ENCODE measurements at places on chromosomes 4 and X.

DNA sequence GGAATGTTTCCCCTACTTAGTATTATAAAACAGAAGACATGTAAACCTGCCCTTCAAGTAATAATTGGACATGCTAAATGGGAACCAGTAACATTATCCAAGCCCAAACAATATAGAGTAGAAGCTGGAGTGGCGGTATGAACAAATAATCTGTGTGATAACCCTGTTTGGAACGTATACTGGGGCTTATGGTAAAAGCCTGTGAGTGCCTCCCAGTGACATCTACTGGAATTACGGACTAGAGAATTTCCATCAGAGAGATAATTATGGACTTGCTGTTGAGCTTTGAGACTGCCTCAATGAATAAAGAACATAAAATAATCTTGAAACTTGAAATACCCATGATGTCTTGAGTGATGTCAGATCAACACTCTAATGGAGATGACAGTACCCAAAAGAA lies 406.3 kb upstream of the GRIA3 start:
- no peak for DNase-seq
- H3K27me3 ChIP-seq: no peaks in the 10 kb centered on the region
- no peak overlapping the region for H3K4me3 ChIP-seq
- H3K36me3 ChIP-seq: no peaks in the 10 kb centered on the region

DNA sequence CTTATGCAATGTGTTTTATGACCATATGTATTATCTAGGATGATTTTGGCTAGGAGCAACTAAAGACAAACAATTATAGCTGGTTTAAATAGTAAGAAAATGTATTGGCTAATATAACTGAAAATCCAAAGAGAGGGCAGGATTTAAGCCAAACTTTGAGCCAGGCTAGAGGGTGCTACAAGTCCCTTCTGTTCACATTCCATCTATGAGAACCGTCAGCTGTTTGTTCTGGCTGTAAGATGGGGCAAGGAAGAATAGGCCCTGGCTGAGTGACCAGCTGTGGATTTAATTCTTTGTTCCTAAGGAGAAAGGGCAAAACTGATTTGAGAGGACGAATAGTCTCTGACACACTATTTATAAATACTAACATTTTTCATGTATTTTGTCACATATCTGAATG lies 79.2 kb upstream of the UGT8 start:
- H3K27ac ChIP-seq: no peak overlapping the region
- no peaks in the 10 kb centered on the region for H3K4me1 ChIP-seq
- DNase-seq: no peak
- H3K36me3 ChIP-seq: no peaks in the 10 kb centered on the region

DNA sequence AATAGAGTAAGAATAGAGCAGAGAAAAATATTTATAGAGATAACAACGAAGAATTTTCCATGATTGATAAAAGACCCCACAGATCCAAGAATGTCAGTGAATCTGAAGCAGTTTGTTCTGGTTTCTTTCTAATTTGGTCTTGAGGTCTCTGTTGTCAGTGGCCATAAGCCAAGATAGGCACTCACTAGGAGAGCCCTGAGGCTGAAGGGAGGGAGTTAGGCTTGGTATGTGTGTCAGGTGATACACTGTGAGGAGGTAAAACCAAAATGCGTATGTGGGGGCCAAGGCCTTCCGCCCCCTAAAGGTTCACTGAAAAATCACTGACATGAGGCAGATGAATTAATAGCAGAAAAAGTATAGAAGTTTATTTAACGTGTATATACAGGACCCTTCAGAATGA lies 382.3 kb upstream of the HTR2C start:
- no peak for DNase-seq
- H3K27me3 ChIP-seq: no peaks in the 10 kb centered on the region
- H3K4me3 ChIP-seq: no peak overlapping the region
- H3K36me3 ChIP-seq: no peaks in the 10 kb centered on the region

DNA sequence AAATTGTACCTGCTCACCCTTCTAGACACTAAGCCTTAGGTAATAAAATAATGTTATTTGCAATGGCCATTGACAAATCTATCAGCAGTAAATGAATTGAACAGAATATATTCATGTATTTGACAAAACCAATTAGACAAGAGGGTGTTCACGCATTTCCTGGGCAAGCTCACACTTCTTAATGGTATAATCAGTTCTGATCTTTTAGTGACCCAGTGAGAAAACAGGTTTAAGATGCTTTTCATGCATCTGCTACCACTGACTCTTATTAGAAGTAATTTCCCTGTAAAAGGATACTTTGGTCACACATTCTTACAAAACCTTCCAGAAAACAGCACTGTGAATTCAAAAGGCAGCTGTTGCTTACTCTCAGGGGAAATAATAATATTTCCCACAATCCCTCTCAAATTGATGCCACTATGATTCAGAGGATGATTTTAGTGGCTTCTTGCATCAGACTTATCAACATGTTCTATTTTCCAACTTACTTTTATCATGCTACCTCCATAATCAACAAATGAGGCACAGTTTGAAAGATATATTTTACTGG lies 313.9 kb upstream of the NWD2 start:
- no peaks in the 10 kb centered on the region for H3K36me3 ChIP-seq
- H3K27ac ChIP-seq: no peak overlapping the region
- no peaks in the 10 kb centered on the region for H3K4me1 ChIP-seq
- H3K4me3 ChIP-seq: no peak overlapping the region

- DNase-seq: no peak
- no peaks in the 10 kb centered on the region for H3K36me3 ChIP-seq
- H3K27ac ChIP-seq: no peak overlapping the region
- H3K4me3 ChIP-seq: no peak overlapping the region
- H3K4me1 ChIP-seq: no peaks in the 10 kb centered on the region
Measured at GRCh38 chr4:138256608-138257007, 14.5 kb upstream of the SLC7A11 start.

- no peaks in the 10 kb centered on the region for H3K27me3 ChIP-seq
- DNase-seq: no peak
- H3K4me3 ChIP-seq: peak overlapping the region; percentile 86
- peaks cover 29% of the 10 kb centered on the region for H3K36me3 ChIP-seq
- no peak overlapping the region for H3K27ac ChIP-seq
Measured at GRCh38 chr4:3531318-3531878, 824 bp downstream of the LRPAP1 start.

DNA sequence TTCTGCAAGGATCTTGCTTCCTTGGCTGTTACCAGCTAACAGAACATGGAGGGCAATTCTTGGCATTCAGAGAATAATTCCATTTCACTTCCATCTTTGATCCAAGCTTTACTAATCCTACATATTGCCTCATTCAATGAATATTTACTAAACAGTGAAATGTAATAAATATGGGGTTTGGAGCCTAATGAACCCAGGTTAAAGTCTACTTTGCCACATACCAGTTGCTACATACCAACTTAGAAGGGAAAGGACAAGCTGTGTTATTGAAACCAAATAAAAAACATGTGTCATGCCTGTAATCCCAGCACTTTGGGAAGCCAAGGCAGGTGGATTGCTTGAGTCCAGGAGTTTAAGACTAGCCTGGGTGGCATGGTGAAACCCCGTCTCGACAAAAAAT lies 265.6 kb downstream of the KLHL13 start:
- no peak overlapping the region for H3K4me3 ChIP-seq
- H3K27me3 ChIP-seq: no peaks in the 10 kb centered on the region
- no peak for DNase-seq
- H3K36me3 ChIP-seq: no peaks in the 10 kb centered on the region
- no peaks in the 10 kb centered on the region for H3K4me1 ChIP-seq

GRCh38 chr4:20809812-20810211 lies 109.6 kb downstream of the PACRGL start:
- no peak overlapping the region for H3K27ac ChIP-seq
- H3K36me3 ChIP-seq: no peaks in the 10 kb centered on the region
- no peaks in the 10 kb centered on the region for H3K4me1 ChIP-seq
- H3K27me3 ChIP-seq: no peaks in the 10 kb centered on the region
- no peak overlapping the region for H3K4me3 ChIP-seq

GRCh38 chr4:1809754-1810502 lies 16.8 kb downstream of the FGFR3 start:
- no peaks in the 10 kb centered on the region for H3K36me3 ChIP-seq
- H3K27ac ChIP-seq: no peak overlapping the region
- DNase-seq: peak; percentile 10
- H3K4me1 ChIP-seq: no peaks in the 10 kb centered on the region
- no peak overlapping the region for H3K4me3 ChIP-seq
- H3K27me3 ChIP-seq: no peaks in the 10 kb centered on the region

- no peaks in the 10 kb centered on the region for H3K27me3 ChIP-seq
- H3K4me3 ChIP-seq: no peak overlapping the region
- no peak for DNase-seq
- H3K4me1 ChIP-seq: no peaks in the 10 kb centered on the region
- no peak overlapping the region for H3K27ac ChIP-seq
Measured at GRCh38 chrX:151743651-151744470, 9.3 kb downstream of the CNGA2 start.

DNA sequence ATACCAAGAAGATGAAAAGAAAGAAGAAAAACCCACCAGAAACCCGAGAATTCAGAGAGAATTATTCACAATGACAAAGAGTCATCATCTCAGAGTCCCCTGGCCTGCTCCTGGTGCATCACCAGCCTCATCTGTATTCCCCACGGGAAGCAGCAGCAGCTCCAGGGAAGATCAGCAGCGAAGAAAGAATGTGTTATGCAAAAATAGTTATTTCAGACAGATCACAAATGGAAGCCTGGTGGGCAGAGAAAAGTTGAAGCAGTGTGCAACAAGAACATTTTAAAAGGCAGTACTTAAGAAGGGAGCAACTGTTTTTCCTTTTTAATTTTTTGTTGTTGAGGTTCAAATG lies 189.2 kb downstream of the PPP3CA start:
- no peak overlapping the region for H3K4me3 ChIP-seq
- no peaks in the 10 kb centered on the region for H3K27me3 ChIP-seq

- H3K4me1 ChIP-seq: no peaks in the 10 kb centered on the region
- no peak overlapping the region for H3K27ac ChIP-seq
- no peak for DNase-seq
- H3K36me3 ChIP-seq: no peaks in the 10 kb centered on the region
- H3K27me3 ChIP-seq: no peaks in the 10 kb centered on the region
Measured at GRCh38 chr4:146059865-146060264, 115.7 kb upstream of the LSM6 start.

DNA sequence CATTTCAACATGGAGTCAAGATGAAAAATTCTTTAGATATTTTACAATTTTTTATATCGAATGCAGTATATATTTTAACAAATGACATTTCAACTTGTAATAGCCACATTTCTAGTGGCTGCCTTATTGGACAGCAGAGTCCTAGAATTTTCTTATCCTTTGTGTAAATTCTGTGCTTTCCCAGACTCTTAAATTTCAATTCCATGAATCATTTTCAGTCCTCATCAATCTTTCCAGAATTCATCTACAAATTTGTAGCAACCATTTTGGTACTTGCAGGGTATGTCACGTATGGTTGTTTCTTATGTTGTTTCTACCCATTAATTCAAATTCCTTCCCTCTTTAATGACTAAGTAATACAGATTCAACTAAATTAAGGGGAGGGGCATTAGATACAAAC lies 2.7 kb downstream of the PAICS start:
- no peak overlapping the region for H3K27ac ChIP-seq
- no peaks in the 10 kb centered on the region for H3K36me3 ChIP-seq
- no peaks in the 10 kb centered on the region for H3K27me3 ChIP-seq
- DNase-seq: no peak
- no peak overlapping the region for H3K4me3 ChIP-seq
